ENCODE measurements at places on chromosomes 5 and 9.

DNA sequence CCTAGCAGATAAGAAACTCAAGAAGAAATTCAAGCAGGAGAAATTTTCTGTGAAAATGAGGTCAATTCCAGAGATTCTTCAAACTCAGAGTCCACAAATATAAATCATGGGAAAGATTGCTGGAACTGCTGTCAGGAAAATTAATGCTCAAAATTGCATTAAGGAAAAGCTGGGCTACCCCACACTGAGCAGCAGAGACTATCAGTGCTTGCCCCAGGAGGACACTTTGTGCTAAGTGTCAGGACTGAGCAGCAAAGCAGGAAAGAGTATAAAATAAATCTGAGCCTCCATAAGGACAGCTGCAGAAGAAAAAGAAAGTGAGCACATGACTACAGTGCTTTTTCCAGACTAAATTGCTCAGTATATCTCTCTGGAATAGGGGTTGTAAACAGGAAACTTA lies 81.6 kb downstream of the RGS7BP start:
- DNase-seq: no peak

- no peak for DNase-seq
These were observed 45.8 kb upstream of the NKD2 start for GRCh38 chr5:962801-963200.

- DNase-seq: no peak
These were observed 68.9 kb downstream of the UBE2QL1 start for GRCh38 chr5:6517510-6517909.

- no peak for DNase-seq
These were observed 40.1 kb downstream of the PFDN1 start for GRCh38 chr5:140262839-140263238.

DNA sequence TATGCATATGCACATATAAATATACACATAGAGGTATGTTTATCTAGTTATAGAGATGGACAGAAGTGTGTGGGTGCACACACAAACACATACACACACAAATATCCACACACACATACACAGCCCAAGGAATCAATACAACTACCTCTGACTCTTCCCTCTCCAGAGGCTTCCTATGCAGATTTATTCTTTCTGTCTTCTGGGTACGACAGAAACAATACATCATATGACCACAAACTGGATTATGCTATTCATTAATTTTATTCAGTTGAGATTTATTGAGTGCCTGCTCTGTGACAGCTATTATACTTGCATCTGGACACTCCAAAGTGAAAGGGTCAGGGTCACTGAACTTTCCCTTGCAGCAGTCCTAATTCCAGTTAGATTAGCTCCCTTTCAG lies 155.8 kb downstream of the BRINP1 start:
- no peak for DNase-seq

- no peak for DNase-seq
These were observed 4.3 kb downstream of the IL17B start for GRCh38 chr5:149374801-149375200.

- DNase-seq: no peak
These were observed 16.1 kb upstream of the ARHGAP26 start for GRCh38 chr5:142754031-142754430.

DNA sequence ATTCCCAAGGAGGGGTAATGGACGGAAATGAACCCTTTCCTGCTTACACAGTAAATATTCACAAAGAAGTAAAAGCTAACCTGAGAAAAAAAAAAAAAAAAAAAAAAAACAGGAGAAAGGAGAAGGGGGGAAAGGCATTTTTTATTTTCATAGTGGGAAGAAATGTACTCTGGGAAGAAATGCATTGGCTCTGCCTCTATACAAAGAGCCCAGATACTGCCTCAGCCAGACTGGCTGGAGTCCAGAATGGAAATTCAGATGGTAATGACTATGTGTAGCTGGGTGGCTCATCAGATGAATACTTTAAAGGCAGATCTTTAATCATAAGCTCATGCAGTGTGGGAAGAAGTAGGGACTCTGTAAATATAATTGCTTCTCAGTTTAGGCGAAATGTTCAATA lies 124.9 kb upstream of the ZNF608 start:
- no peak for DNase-seq

DNA sequence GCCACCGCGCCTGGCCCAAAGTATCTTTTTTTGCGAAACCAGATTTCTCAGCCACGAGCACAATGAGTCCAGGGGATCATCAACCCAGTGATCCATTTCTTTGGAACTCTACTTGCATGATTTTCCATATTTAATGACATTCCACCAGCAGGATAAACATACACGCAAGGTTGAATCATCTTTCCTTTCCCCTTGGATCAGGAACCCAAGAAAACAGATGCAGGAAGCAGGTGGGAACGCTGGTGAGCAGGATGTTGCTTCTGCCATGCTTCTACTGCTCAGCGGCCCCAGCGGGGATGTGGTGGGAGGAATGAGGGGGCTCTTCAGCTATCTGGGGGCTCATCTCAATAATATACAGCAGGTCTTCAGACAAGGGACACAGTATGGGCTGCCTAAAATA lies 118.2 kb downstream of the SEC61B start:
- no peak for DNase-seq

DNA sequence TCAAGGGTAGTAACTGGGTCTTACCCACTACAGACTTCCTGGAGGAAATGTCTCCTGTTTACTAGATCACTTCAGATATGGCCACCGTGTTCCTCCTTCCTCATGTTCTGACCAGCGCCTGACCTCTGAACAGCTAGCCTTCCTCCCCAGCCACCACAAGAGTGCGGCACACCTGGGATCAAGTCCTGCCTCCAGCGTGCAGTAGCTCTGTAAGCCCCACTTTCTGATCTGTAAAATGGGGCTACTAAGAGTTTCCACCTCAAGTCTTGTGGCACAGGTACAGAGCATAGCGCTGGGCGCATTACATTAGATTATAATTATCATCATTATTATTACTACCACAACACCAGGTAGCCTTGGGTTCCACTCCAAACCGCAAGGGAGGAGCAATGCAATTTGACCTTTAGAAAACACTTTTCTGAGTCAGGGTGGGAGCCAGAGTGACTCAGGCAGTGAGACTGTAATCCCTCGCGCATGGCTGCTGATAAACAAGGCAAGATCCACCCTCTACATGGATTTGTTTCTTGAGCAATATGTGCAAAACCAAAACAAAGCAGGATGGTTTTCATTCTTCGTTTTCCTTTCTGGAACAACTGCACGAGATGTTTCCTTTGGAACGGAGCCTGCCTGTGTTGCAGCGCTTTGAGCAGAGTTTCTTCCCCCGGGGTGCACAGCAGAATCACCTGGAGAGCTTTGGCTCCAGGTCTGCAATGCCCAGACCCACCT lies 65.0 kb upstream of the ANGPTL2 start:
- no peak for DNase-seq

DNA sequence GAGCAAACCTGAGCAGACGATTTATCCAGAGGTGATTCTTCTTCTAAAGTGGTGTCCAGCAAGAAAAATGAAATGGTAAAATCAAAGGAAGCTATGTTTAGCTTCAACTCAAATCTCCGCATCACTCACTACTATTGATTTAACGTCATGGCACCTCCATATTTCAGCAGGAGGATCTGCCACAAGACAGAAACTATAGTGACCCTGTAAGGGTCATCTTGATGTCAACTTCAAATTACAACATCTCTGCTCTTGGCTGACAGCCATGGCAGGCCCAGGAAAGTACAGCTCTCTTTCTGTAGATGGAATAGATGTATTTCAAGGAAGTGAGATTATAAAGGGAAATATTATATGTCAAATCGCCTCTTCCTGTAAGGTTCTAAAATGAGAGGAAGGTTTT lies 10.1 kb upstream of the EFNA5 start:
- DNase-seq: no peak

GRCh38 chr9:97769208-97769607 lies 72.1 kb upstream of the XPA start:
- no peak for DNase-seq

DNA sequence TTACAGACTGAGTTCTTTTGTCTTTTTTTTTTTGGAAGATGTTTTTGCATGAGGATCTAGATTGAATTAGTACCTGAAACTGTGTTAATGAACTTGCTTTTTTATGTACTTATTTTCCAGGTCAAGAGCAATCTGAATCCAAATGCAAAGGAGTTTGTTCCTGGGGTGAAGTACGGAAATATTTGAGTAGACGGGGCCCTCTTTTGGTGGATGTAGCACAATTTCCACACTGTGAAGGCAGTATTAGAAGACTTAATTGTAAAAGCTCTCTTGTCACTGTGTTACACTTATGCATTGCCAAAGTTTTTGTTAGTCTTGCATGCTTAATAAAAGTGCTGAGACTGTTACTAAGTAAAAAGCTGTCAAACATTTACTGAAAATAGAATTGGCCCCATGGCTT lies 14.5 kb downstream of the SLC23A1 start:
- no peak for DNase-seq

GRCh38 chr5:81726297-81726696 lies 24.6 kb downstream of the SSBP2 start:
- DNase-seq: no peak

GRCh38 chr5:172918421-172919371 lies 40.5 kb upstream of the RPL26L1 start:
- no peak for DNase-seq

GRCh38 chr5:80834710-80835109 lies 125.5 kb upstream of the RASGRF2 start:
- DNase-seq: no peak

- no peak for DNase-seq
These were observed 36.7 kb upstream of the MAN2A1 start for GRCh38 chr5:109653042-109653441.

- DNase-seq: no peak
These were observed 762 bp upstream of the TCOF1 start for GRCh38 chr5:150356575-150357294.

DNA sequence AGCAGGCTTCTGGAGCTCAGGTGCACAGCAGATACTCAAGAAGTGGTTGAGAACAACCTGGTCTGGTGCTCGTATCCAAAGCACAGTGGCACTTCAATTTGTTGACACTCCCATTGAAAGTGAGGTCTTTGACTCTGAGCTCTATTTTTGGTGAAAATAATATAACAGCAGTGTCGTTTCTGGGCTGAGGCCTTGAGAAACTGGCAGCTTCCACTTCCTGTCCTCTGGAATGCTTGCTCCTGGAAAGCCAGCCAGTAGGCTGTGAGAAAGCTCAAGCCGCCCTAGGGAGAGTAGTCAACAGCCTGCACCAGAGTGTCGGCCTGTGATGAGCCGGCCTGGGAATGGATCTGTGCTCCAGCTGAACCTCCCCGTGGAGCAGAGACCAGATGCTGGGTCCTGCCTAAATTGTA lies 6.8 kb upstream of the SUSD3 start:
- DNase-seq: no peak

GRCh38 chr9:21579247-21579671 lies 97.1 kb upstream of the IFNE start:
- DNase-seq: no peak

GRCh38 chr5:10684303-10685086 lies 76.5 kb downstream of the DAP start:
- DNase-seq: no peak

DNA sequence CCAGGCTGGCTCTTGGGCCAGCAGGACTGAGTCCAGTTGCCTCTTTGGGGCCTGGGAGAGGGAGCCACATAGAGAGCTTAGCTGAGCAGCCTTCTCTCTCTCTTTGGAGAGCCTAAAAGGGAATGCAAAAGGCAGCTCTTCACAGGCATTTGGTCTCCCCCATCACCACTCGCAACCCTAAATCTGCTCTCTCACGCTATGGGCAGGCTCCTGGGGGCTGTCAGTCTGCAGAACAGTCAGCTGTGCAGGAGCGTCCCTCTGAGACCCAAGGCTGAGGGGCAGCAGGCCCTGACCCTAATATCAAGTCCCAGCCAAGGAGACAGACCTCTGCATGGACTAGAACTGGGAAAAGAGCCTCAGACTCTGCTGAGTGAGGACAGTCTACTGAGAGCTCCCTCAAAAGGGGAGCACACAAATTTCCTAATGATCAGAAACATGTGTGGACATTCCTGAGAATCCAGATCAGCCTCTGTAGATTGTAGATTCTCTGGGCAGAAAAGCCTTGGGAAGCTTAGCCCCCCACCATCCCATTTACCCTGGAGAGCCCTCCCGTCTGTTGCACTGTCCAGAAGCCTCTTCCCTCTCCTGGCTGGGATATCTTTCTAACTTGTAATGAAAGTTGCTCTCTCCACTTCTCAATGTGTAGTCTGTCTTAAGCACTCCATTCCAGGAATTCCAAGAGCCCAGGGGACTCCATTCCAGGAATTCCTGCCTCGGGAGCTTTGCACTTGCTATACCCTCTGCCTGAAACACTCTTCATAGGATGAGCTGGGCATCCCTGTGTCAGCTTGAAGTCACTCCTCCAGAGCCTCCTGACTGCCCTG lies 79.4 kb downstream of the FAM114A2 start:
- DNase-seq: no peak

DNA sequence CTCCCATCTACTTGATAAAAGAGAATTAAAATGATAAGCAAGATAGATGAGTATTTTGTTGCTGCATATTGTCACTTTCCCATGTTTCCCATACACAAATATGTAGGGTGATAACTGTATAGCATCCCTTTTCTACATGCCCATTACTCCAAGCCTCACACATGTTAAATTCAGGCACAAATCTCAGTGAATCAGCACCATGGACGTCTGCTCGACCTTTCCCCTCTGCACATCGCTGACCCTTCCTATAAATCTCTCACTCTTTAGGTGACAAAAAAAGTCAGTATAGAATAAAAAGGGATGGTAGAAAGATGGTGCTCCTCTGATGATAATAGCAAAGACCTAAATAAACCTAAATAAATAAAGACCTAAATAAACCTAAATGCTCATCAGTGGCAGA lies 1097.7 kb upstream of the C9orf72 start:
- no peak for DNase-seq

DNA sequence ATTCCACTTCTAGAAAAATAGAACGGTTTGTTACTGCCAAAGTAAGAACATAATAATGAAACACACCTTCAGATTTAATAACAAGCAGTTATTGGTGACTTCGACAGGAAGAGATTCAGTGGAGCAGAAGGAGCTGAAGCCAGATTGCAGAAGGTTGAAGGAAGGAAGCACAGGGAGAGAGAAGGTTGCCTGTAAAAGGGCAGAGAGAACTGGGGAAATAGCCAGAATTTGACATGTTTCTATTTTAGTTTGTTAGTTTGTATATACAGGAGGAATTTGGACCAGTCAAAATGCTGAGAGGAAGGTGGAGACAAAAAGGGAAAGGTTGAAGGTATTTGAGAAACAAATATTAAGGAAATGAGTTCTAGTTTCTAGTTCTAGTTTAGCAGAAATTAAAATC lies 269.2 kb upstream of the ELAVL2 start:
- DNase-seq: no peak

DNA sequence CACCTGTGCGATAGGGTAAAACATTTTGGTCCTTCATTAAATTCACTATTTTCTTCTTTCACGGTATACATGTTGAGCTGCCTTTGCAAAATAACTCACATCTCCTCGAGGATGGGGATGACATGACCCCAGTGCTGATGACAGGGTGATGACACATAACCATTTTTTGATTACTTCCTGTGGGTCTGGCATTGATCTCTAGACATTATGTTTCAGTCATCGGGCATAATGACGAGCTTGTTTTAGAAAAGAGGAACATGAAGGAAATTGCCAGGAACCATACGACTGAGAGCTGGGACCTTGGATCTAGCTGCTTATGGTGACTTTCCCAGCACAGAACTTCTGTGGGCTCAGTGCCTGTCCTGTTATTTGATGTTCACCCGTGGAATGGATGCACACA lies 25.2 kb downstream of the COL5A1 start:
- DNase-seq: no peak

- DNase-seq: no peak
These were observed 212.5 kb downstream of the TMC1 start for GRCh38 chr9:72733895-72734294.

- no peak for DNase-seq
These were observed 31.6 kb downstream of the NNT start for GRCh38 chr5:43634621-43635020.

GRCh38 chr5:144142139-144142823 lies 28.2 kb downstream of the YIPF5 start:
- DNase-seq: no peak
